ENCODE measurements at places on chromosomes 2 and 18.

GRCh38 chr2:105320651-105321215, 8.8 kb downstream of the TGFBRAP1 start:
- no peak for DNase-seq

DNA sequence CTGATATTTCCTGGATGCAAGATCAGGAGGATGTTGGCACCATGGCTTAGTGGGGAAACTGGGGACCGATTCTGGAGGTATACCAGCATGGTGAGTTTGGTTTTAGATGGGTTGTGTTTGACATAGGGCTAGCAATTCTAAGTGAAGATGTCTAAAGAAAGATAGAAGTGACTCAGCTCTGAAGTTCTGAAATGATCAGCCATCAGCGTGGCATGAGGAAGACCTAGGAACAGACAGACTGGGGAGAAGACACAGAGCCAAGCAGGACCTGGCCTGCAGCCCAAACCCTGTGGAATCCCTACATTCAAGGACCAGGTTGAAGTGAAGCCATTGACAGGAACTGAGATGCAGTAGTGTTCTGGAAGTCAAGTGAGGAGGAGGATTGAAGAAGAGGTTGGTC, 39.8 kb downstream of the HRH4 start:
- no peak for DNase-seq

- no peak for DNase-seq
These were observed 221.3 kb upstream of the ITGA4 start for GRCh38 chr2:181235683-181236459.

DNA sequence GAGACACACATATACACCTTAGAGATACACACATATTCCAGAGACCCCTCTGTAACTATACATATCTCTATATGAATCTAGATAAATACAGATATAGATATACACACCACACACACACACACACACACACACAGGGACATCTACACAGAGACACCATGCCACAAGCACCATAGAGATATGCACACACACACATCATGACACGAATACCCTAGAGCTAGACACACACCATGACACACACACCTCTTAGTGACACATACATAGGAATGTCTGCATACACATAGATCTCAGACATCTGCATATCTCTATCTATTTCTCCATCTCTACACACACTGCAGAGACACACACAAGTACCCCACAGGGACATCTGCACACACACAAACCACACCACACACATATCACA, 270.0 kb downstream of the CYRIA start:
- no peak for DNase-seq

GRCh38 chr18:63105636-63106316, 213.8 kb downstream of the BCL2 start:
- DNase-seq, result no peak

- DNase-seq, result no peak
These were observed 35.5 kb downstream of the TGFBRAP1 start for GRCh38 chr2:105294046-105294445.

DNA sequence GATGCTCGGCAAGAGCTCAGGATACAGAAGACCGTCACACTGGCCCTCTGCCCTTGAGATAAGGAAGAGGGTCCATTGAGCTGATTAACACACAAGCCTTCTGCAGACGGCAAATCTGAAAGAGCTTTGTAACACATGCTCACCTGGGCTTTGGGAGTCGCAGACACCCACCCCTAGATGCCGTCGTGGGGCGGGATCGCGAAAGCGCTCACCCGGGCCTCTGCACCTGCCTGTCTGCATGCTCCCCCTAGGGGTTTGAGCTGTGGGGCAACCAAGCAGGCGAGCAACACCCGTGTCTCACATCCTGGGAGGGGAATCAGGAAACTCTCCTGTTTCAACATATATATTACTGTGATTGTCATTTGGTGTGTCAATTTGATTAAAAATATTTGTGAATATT, 99.8 kb upstream of the KCNH7 start:
- DNase-seq, result no peak

- no peak for DNase-seq
These were observed 100.4 kb downstream of the AFF3 start for GRCh38 chr2:100041946-100042345.

DNA sequence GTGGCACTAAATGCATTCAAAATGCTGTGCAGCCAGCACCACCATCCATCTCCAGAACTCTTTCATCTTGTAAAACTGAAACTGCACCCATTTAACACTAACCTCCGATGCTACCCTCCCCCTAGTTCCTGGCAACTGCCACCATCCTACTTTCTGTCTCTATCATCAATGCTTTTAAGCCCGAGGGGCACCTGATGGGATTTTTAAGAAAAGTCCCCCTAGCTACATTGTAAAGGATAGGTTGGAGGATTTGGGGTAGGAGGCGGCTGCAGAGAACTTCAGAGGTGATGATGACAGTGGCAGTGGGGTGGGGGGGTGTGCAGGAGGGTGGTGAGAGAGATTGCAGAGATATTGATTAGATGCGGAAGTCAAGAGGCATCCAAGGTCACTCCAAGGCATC, 10.8 kb upstream of the YWHAQ start:
- DNase-seq, result no peak

DNA sequence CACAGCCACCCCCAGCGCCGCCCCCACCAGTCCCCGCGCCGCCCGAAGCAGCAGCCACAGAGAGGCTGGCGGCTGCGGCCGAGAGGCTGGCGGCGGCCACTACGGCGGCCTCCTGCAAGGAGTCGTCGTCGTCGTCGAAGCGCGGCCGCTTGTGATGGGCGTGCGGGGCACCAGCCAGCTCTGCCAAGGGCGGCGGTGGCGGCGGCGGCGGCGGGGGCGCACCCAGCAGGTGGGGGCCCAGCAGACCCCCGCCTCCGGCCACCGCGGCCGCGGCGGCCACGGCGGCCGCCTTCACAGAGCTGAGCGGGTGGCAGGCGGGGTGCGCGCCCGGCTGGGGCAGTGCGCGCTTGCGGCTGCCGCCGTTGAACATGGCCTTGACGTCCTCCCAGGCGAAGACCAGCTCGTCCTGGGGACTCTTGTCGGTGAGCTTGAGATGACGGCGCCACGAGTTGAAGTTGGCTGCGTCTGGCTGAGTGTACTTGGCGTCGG, 3.3 kb downstream of the SKOR2 start:
- no peak for DNase-seq

GRCh38 chr18:75343389-75343788, 84.1 kb downstream of the SMIM21 start:
- DNase-seq, result no peak

DNA sequence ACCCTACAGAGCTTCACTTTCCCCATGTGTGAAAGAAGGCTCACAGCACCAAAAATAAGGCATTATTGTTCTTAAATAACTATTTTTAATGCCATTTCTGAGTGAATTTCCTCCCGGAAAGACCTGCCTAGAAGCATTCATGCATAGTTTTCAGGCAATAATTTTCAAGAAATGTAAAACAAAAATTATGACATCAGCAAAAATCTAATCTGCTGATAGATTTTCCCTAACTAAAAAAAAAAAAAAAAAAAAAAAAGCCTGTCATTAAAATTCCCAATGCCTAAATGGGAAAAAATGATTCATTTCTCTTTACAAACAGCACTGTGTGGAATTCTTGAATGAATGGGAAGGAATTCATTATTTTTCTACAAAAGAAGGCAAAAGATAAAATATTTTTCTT, 35.4 kb downstream of the ABCB11 start:
- no peak for DNase-seq

DNA sequence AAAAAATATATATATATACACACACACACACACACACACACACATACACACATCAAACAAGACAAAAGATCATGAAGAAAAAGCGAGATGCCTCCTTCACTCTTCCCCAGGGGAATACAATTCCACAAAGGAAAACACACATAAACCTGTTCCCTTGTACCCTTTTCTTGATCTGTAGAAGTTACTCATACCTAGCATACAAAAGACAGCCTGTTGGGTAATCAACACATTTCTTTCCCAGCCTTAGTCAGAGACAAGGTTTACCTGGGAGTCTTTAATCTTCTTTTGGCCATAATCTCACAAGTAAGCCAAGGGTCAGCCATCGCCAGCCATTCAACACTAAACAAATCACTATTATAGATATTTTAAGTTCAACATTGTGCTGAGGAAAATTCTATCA, 407.0 kb downstream of the SUCLG1 start:
- no peak for DNase-seq

GRCh38 chr18:755506-755905, 43.1 kb upstream of the ENOSF1 start:
- no peak for DNase-seq

- peak; percentile 66 for DNase-seq
These were observed 13.4 kb upstream of the CELF4 start for GRCh38 chr18:37578886-37579513.

GRCh38 chr2:24024996-24025663, 15.2 kb downstream of the MFSD2B start:
- DNase-seq, result no peak

DNA sequence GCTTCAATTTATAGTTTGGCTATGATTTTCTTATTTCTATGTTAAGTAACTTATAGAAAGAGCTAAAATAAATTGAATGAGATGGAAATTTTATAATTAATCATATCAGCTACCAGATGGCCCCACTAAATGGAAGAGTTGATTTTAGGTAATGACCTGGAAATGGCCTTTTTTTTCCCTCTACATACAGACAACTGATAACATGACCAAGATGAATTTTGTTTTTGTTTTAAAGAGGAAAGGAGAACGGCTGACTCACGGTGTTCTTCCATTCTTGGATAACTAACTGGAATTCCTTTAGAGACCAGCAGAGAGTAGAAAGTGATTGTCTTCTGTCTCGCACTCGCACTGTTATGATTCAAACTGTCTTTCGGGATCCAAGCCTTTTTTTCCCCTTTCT, 91.0 kb downstream of the TMEM185B start:
- DNase-seq, result no peak

GRCh38 chr2:6920743-6921064, 3.5 kb downstream of the RNF144A start:
- no peak for DNase-seq

- DNase-seq, result no peak
These were observed 11.2 kb downstream of the CTDP1 start for GRCh38 chr18:79690586-79691482.

GRCh38 chr18:2932247-2933181, 80.4 kb downstream of the LPIN2 start:
- DNase-seq, result peak; percentile 59

GRCh38 chr18:3472681-3473544, 22.9 kb downstream of the TGIF1 start:
- DNase-seq, result no peak

- DNase-seq, result no peak
These were observed 61.5 kb downstream of the ADNP2 start for GRCh38 chr18:80170395-80171053.

- DNase-seq, result no peak
These were observed 7.2 kb upstream of the NEU4 start for GRCh38 chr2:241801611-241802420.

GRCh38 chr2:208406474-208407451, at the start of gene PTH2R:
PTH2R (plus strand) TSS chr2:208406792; CDS start chr2:208407044, 252 bp downstream.
- DNase-seq, result peak; percentile 55

- DNase-seq, result no peak
These were observed 87.3 kb upstream of the RMDN2 start for GRCh38 chr2:37837628-37838328.

- no peak for DNase-seq
These were observed 520.5 kb downstream of the TDRD15 start for GRCh38 chr2:21644266-21644665.

- no peak for DNase-seq
These were observed 75.0 kb downstream of the TPO start for GRCh38 chr2:1488181-1488671.

DNA sequence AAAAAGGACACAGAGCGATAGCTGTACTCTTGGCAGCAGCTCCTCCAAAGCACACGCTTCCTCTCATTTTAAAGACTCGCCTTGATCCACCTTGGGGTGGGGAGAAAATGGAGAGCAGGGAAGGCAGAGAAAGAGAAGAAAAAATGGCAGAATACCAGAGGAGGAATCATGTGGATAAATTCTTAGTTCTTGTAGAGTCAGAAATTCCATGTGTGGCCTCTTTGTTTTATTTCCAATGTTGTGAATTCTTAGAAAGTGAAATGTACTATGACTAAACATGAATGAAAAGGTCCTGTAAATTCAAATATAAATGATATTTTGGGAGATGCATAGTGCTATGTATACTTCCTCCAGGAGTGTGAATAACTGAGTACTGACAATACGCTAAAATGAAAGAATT, 89.7 kb upstream of the SESTD1 start:
- DNase-seq, result no peak

- no peak for DNase-seq
These were observed at the start of gene PAX8 for GRCh38 chr2:113278742-113279139. PAX8 (minus strand) TSS chr2:113278921; CDS start chr2:113278394, 527 bp downstream.

GRCh38 chr18:78701771-78702396, 277.7 kb upstream of the SALL3 start:
- no peak for DNase-seq

- no peak for DNase-seq
These were observed 59.5 kb downstream of the ATAD2B start for GRCh38 chr2:23867449-23867848.

- DNase-seq, result no peak
These were observed 70.8 kb downstream of the XIRP2 start for GRCh38 chr2:166958986-166959481.
